Stimulated activated CD8-positive, alpha-beta memory T cell treated with anti-CD3 and anti-CD28 coated beads, Interleukin-4, amount 100 ng/mL, for 48 hours (primary cell): ENCODE measurements at places on chromosomes 11 and 22.

GRCh38 chr11:125235071-125235471 is 70.5 kb downstream of the PKNOX2 start:
- DNase-seq: no peak

DNA sequence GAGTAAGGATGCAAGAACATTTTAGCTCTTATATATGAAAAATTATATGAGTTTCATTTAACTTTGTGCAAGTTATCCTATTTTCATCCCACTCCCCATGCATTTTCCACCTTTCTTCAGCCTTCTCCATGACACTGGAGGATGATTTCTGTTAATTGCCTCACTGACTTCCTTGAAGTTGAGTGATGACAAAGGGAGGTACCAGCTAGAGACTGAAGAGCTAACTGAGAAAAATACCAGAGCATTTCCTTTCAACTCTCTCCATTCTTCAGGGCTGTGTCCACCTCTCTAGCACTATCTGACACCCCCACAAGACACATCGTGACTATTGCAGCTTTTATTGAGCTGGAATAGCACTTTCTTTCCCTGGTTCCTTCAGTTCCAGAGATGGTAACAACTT is 711.6 kb upstream of the LRRC4C start:
- DNase-seq: no peak

DNA sequence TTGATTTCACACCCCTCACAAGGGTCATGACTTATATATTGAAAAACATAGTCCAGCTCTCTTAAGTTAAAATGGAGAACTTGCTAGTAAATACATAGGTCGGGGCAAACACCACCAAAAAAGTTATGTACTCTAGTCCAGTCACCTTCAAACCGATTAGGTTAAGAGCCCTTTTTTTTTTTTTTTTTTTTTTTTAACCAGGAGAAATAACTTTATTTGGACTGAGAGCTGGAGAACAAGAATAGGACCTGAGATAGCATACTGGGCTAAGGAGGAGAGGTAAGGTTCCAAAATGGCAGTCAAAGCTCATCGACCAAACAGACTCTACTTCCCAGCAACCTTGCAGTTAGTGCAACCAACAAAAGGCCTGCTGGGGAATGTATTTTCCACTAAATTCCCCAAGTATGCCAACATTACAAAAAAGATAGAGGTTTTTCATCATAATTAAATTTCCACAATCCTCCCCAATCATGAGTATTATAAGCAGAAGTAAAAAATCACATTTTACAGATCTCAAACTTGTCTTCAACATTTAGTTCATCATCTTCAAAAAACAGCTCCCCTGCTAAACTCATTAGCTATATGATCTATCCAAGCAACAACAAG is 3.8 kb downstream of the TMEM41B start:
- no peak for DNase-seq

DNA sequence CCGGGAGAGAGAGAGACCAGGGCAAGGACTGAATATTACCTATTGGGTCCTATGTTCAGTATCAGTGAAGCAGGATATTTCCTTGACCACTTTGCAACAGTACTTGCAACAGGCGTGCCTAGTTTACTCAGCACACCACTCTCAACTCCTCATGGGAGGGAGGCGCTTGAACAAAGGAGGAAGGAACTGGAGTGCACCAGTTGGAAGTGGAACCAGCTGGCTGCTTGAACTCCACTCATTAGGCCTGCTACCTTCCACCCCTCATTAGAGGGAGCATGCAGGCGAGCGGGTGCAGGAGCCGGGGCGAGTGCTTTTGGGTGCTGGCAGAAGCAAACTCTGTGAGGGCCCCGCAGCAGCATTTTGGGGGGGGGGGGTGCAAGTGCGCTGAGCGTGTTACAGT is 1369.6 kb upstream of the RAG2 start:
- DNase-seq: no peak

DNA sequence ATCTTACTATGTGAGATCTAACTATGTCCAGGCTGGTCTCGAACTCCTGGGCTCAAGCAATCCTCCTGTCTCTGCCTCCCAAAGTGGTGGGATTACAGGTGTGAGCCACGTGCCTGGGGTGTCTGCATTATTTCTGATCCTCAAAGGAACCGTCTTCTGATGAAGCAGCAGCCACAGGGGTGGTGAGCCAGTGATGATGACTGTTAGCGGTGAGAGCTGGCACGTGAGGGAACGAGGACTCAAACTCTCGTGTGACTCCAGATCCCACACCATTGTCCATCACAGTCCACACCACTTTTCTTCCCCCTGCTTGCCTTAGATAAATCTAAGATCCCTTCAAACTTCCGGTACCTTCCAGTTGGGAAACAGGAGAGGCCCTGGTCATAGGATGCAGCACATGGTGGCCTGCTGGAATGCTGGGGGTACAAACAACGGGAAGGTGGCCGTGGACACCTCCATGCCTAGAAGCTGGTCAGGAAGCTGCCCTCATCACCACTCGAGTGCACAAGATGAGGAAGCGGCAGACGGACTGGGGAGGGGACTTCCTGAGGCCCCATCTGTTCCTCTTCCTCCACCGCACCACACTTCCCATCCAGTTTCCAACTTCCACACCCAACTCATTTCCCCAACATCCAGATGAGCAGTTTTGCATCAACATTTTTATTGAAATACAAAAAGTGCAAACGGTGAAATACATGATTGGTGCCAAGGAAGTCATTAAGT is 23.8 kb downstream of the ARHGAP1 start:
- DNase-seq: no peak

DNA sequence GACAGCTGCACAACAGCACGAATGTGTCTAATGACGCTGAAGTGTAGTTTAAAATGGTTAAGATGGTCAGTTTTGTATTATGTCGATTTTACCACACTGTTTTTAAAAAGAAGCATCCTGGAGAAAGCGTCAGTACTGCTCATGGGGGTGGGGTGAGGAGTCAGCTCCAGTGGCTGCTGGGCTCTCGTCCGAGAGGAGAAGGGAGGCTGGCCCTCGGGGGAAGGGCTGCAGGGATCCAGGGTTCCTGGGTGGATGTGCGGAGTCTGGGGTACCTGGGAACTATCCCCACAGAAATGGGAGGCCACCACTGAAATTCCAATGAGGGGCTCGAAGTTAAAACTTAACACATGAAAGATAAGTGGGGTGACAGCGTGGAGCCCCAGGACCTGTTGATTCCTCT is 11.9 kb downstream of the C11orf21 start:
- DNase-seq: no peak

GRCh38 chr22:49599039-49599438 is 228.6 kb downstream of the BRD1 start:
- no peak for DNase-seq

- no peak for DNase-seq
Measured at GRCh38 chr11:6735306-6735705, 36.5 kb downstream of the OR2AG2 start.

DNA sequence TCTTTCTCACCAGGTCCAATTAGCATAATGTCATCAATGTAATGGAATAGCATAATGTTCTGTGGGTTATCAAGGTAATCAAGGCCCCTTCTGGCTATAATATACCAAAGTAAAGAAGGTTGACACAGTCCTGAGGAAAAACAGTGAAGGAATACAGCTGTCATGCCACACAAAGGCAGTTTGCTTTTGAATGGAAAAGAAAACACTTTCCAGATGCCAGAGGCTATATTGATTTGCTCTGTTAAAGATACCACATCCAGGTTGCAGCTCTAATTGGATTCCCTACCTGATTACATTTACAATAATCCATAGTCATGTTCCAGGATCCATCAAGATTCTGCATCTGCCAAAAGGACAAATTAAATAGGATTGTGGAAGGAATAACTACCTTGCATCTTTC is 22.3 kb upstream of the CLPB start:
- no peak for DNase-seq

DNA sequence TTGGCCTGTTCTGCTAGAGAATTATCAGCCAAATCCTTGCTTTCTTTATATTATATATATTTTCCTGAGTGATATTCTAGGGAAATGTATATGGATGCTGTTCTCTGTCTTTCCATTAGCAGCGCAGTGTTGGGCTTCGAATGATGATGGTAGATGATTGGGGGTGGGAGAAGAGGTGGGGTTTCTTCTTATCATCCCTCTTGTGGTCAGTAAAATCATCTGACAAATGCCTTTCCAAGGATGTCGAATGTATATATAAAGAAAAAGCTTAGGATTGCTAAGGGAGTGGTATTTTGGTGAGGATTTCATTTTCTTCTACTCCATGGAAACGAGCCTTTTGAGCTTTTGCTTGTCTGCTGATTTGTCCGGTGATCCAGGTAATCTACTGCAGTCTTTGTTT is 48.9 kb downstream of the ARHGEF12 start:
- no peak for DNase-seq

- DNase-seq: no peak
Measured at GRCh38 chr22:44154436-44154942, 26.2 kb upstream of the PARVG start.

- DNase-seq: no peak
Measured at GRCh38 chr11:71211631-71212030, 40.7 kb downstream of the SHANK2 start.

DNA sequence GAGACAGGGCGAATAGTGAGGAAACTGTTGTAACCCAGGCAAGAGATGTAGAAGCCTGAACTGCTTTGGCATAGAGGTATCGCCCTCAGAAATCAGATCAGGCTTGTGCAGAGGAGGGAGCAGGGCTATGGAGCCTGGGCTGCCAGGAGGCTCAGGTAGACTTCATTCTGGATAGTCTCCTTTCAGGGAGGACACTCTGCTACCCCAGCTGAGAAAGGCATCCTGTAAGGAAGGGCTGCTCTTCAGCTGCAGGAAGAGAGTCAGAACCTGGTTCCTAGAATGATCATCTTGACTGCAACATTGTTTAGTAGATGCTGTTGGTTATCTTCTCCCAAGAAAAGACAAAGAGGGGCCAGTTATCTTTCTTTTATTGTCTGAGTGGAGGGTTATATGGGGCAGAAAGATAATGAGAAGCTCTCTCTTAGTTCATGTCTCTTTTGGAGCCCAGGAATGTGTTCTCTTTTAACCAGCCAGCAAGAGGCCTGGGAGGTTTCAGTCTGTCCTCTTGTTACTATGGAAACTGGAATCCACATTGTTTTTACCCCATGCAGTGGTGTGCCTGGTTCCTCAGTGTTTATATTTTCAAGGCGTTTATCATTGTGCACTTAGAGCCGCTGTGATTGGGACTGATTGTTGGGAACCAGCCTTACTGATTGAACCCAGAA is 95.7 kb downstream of the STIM1 start:
- DNase-seq: no peak

DNA sequence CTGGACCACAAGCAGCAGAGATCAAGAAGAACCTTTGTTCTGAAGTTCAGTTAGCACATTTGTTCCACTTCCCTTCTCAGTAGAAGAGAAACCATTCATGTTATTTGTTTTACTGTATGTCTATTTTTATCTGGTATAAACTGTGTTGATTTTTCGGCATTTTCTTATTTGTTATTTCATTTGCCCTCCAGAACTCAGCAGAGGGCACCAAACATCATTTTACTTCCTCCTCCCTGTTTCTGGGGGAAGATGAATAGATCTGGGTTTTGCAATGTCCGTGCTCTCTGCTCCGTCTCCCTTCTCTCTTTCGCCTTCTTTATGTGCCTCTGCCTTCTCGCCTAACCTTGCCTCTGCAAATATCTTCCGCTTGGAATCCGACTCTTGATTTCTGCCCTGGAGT is 366.9 kb downstream of the NTM start:
- no peak for DNase-seq

DNA sequence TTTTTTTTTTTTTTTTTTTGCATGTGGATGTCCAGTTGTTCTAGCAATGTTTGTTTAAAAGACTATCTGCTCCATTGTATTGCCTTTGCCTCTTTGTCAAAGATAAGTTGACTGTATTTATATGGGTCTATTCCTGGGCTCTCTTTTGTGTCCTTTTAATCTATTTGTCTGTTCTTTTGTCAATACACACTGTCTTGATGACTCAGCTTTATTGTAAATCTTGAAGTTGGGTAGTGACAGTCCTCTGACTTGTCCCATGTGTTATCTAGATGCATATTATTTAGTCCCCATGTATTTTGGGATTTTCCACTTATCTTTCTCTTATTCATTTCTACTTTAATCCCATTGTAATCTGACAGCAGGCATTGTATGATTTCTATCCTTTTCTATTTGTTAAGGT is 3.3 kb downstream of the CCDC81 start:
- DNase-seq: no peak

GRCh38 chr11:61079416-61080150 is 22.7 kb upstream of the CD5 start:
- peak; percentile 39 for DNase-seq

- no peak for DNase-seq
Measured at GRCh38 chr22:36081023-36081431, 52.4 kb upstream of the RBFOX2 start.

DNA sequence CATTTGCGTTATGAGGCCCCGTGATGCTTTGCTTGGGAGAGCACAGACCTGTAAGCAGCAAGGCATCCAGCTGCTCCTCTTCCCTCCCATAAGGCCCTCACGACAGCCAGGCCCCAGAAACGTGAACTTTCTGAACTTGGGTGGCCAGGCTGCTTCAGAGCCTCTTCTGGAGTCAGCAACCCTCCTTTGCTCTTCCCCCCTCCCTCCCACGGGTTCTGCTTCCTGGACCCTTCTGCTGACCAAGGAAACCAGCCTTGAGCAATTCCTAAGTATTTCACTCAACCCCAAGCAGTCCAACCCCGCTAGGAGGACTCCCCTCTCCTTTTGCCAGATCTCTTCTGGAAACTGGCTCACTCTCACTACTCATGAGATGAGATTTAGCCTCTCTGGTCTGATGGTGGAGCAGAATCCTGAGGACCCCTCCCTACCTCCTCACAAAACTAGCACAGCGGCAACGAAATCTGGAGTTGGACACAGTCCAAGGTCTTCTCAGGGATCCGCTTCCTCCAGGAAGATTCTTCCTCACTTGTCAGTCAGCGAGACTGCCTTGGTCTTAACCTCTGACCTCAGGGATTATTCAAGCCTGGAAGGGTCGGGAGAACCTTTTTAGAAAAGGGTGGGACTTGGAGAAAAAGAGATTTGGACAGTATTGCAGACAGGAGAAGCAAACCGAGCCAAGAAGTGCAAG is 86.2 kb downstream of the UBASH3B start:
- no peak for DNase-seq

GRCh38 chr22:38628444-38628843 is 27.7 kb downstream of the FAM227A start:
- DNase-seq: no peak

DNA sequence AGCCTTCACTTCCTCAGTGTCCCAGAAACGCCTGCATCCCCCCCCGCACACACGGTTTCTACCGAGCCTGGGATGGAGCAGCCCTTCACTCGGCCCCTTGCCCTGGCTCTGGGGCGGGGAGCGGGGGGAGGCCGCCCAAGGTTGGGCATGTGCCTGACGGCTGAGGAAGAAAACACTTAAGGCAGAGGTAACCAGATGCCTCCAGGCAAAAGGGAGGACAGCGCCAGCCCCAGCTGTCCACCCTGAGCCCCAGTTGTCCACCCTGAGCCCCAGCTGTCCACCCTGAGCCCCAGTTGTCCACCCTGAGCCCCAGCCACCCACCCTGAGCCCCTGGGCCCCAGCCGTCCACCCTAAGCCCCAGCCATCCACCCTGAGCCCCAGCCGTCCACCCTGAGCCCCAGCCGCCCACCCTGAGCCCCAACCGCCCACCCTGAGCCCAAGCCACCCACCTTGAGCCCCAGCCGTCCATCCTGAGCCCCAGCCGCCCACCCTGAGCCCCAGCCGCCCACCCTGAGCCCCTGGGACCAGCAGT is 3.8 kb upstream of the TTLL8 start:
- no peak for DNase-seq
